ENCODE measurements at places on chromosomes 12 and 14. TPM values are rescaled to one million over a fixed set of nuclear protein-coding genes. Genes with fewer than 3 reads are reported as not detected.

Gene GAS2L3
- total RNA-seq, result 46.3 TPM

Gene KRT77
- not detected for total RNA-seq

Gene DNAJC22
- 1.9 TPM for total RNA-seq

Gene ADGRD1
- not detected for total RNA-seq

Gene P2RX4
- total RNA-seq, result 9.9 TPM

GRCh38 chr14:24123424-24124417, 6.7 kb upstream of the FITM1 start:
- H3K27ac ChIP-seq, result no peak overlapping the region
- H3K36me3 ChIP-seq, result peaks cover 20% of the 10 kb centered on the region

GRCh38 chr12:7787574-7788293, 1.5 kb upstream of the NANOG start:
- no peak for DNase-seq
- H3K4me3 ChIP-seq, result no peak overlapping the region
- no peaks in the 10 kb centered on the region for H3K27me3 ChIP-seq
- no peak overlapping the region for H3K27ac ChIP-seq

- H3K27me3 ChIP-seq, result no peaks in the 10 kb centered on the region
- H3K36me3 ChIP-seq, result no peaks in the 10 kb centered on the region
- no peaks in the 10 kb centered on the region for H3K4me1 ChIP-seq
- no peak for DNase-seq
- H3K27ac ChIP-seq, result no peak overlapping the region
These were observed 58.0 kb upstream of the RTRAF start for GRCh38 chr14:51931308-51931707.

DNA sequence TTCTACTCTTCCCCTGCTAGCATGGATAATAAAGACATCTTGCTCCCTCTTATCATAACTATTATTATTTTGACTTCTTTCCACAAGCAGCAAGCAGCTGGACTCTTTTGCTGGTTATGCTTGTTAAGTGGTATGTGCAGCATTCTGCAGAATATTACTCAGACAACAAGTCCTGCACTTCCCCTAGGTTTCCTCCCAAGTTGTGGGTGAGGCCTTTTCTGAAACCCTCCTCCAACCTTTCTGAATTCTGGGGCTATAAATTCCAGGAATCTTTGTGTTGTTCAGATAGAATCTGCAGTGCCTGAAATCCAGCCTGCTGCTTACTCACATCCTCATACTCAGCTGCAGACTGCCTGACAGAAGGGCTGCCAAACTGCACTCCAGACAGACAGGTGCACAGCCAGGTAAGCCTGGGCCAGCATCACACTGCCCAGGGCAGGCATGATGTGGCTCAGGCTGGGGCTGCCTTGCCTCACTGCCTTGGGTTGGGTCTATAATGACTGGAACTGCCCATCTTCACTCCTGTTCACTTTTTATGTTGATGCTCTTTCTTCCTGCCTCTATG, 6.2 kb upstream of the DHRS2 start:
- DNase-seq, result no peak
- no peaks in the 10 kb centered on the region for H3K27me3 ChIP-seq
- H3K4me3 ChIP-seq, result no peak overlapping the region
- no peaks in the 10 kb centered on the region for H3K36me3 ChIP-seq

DNA sequence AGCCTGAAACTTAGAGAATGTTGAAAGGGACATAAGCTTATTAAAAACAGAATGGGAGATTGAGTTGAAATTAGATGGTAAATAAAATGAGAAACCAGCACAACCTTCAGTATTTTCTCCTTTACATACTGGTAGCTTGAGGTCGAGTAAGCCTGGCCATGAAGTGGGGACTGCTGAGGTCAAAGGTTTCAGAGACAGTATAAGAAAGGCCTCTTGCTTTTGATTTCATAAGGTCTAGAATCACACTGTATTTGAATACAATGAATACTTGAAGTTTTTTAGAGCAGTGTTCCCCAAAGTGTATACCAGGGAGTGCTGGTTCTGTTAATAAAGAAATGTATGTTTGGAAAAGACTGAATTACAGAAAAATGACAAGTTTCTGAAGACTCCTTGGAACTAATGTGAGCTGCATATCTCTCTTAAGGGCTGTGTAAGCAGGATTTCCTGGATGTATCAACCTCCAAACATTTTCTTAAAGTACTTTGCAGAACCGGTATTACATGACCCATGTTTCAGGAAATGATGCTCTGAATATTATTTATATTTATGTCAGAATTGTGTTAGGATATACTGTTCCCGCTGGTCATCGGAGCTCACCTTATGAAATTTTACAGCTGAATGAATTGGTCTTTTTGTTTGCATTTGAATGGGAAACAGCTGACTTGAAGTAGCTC, 85.0 kb downstream of the AKAP6 start:
- H3K36me3 ChIP-seq, result no peaks in the 10 kb centered on the region
- no peak for DNase-seq
- H3K4me3 ChIP-seq, result no peak overlapping the region
- H3K4me1 ChIP-seq, result no peaks in the 10 kb centered on the region
- H3K27ac ChIP-seq, result no peak overlapping the region
- H3K27me3 ChIP-seq, result no peaks in the 10 kb centered on the region

GRCh38 chr14:42947991-42948390, 1341.3 kb downstream of the LRFN5 start:
- H3K4me1 ChIP-seq, result no peaks in the 10 kb centered on the region
- no peak overlapping the region for H3K27ac ChIP-seq
- no peaks in the 10 kb centered on the region for H3K27me3 ChIP-seq
- H3K4me3 ChIP-seq, result no peak overlapping the region
- DNase-seq, result no peak
- H3K36me3 ChIP-seq, result no peaks in the 10 kb centered on the region

DNA sequence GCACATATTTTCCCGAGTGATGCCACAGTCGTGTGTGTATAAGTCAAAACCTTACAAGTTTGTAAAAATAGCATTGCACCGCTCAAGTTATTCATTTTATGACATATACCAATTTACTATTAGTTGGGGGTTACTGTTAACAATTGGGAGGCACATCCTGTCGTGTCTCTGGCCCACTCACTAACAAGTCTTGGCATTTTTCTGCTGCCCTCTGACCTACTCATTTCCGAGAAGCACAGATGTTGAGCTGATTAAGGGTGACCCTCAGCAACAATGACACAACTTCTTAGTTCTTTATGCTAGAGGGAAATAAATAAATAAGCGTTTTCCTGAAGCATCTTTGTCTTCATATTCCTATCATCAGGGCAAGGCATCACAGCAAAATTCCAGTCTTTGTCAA, 6.8 kb upstream of the ATG14 start:
- no peaks in the 10 kb centered on the region for H3K4me1 ChIP-seq
- H3K27ac ChIP-seq, result no peak overlapping the region
- H3K36me3 ChIP-seq, result no peaks in the 10 kb centered on the region

GRCh38 chr14:56580221-56580711, 668 bp downstream of the TMEM260 start:
- no peaks in the 10 kb centered on the region for H3K27me3 ChIP-seq
- peak overlapping the region; percentile 79 for H3K4me3 ChIP-seq
- no peaks in the 10 kb centered on the region for H3K36me3 ChIP-seq
- H3K4me1 ChIP-seq, result peaks cover 9% of the 10 kb centered on the region
- H3K27ac ChIP-seq, result peak overlapping the region; percentile 96

Data from A673 (cell line).